Fibroblast of mammary gland (primary cell): ENCODE measurements at places on chromosomes 6 and 20.

- DNase-seq, result peak; percentile 44
Observed at GRCh38 chr20:45878076-45878761, 2.8 kb upstream of the ZSWIM1 start.

DNA sequence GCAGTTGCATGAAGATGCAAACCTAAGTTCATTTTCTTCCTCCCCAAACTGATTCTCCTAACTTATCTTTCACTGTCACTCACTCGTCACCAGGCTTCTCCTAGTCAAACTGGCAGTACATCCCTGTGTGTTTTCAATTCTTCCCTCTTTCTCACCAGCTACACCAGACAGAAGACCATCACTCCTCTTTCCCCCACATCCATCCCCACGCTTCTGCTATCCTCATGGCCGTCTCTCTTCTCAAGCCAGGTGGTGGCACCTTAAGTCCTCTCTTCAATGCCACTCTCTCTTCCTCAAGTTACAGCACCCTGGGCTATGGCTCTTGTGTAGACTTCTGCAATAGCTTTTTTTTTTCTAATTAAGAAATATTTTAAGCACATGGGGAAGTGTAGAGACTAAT, 14.4 kb upstream of the TREM2 start:
- no peak for DNase-seq

- no peak for DNase-seq
Observed at GRCh38 chr20:5731753-5732366, 18.3 kb upstream of the SHLD1 start.

DNA sequence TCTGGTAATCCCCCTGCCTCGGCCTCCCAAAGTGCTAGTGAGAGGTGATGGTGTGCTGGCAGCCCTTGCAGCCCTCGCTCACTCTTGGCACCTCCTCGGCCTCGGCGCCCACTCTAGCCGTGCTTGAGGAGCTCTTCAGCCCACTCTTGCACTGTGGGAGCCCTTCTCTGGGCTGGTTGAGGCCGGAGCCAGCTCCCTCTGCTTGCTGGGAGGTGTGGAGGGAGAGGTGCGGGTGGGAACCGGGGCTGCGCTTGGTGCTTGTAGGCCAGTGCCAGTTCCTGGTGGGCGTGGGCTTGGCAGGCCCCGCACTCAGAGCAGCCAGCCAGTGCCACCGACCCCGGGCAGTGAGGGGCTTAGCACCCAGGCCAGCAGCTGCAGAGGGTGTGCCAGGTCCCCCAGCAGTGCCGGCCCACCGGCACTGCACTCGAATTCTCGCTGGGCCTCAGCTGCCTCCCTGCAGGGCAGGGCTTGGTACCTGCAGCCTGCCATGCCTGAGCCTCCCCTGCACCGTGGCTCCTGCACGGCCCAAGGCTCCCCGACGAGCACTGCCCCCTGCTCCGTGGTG, 189.0 kb upstream of the ASCC3 start:
- DNase-seq, result no peak

DNA sequence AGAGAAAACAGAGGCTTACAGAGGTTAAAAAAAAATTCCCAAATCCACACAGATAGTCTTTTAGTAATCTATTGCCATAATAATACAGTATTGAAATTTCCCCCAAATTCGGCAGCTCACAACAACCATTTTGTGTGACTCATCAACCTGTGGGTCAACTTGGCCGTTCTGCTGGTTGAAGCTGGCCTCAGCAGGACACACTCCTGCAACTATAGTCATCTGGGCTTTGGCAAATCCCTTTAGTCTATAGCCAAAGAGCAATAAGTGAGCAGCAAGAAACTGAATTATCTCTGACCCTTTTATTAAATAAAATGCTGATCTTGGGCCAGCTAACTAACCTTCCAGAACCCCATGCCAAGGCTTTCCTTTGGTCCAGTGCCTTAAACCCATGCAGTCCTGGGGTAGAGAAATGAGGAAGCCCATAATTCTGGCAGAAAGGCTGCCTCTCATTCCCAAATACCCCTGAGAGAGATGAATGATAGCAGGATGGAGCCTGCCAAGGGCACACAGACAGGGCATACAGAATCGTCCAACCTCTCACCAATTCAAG, 17.2 kb upstream of the SNAP25 start:
- peak; percentile 50 for DNase-seq

GRCh38 chr6:22362361-22362760, 65.5 kb upstream of the PRL start:
- DNase-seq, result no peak
